ENCODE measurements at places on chromosomes 4 and X.

DNA sequence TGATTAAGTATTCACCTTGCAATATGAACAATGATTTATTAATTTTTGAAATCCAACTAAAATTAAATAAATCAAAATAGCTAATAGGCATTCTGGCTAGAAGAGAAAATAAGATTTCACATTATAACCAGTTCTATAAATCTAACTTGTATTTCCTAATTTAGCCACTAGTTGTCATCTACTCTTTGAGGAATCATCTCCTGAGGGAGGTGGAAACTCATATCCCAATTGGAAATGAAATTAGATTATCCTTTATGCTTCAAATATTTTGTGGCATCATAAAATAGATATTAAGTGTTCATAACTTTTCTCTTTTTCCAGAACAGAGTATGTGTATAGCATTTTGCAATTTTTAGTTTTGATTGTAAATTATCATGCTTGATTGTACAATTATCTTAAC is 558.5 kb upstream of the DIAPH2 start:
- no peak for DNase-seq

- no peak for DNase-seq
Observed at GRCh38 chr4:4415107-4415805, 28.4 kb downstream of the NSG1 start.

GRCh38 chr4:104722467-104722866 is 227.8 kb upstream of the CXXC4 start:
- no peak for DNase-seq

GRCh38 chr4:169399976-169400767 is 129.4 kb upstream of the SH3RF1 start:
- no peak for DNase-seq

DNA sequence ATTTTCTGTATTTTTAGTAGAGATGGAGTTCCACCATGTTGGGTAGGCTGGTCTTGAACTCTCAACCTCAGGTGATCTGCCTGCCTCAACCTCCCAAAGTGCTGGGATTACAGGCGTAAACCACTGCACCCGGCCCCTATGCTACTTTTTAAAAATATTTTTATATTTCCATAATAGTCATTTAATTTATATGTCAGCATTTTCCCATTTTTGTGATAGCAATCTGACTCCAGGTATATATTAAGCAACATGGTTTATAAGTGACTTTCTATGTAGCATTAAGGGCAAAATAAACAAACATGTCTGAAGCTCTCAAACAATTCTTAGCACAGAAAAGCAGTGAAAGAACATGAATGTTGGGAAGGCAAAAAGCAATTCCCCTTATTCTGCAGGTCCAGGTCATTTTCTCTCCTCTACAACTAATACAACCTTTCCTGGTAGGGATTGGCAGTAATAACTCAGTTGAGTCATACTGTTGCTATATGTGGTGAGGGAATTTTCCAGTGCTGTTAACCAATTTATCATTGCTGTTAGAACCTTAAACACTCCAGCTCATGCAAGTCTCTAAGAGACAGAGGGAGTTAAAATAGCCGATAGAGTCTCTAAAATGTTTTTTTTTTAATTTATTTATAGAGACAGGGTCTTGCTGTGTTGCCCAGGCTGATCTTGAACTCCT is 24.0 kb downstream of the SMIM14 start:
- no peak for DNase-seq

GRCh38 chrX:17616936-17617335 is 120.4 kb upstream of the SCML1 start:
- DNase-seq, result no peak

- DNase-seq, result no peak
Observed at GRCh38 chr4:8274765-8275547, 5.4 kb downstream of the HTRA3 start.
